ENCODE measurements at places on chromosomes 16 and 17. TPM values are rescaled to one million over a fixed set of nuclear protein-coding genes. Genes with fewer than 3 reads are reported as not detected.

DNA sequence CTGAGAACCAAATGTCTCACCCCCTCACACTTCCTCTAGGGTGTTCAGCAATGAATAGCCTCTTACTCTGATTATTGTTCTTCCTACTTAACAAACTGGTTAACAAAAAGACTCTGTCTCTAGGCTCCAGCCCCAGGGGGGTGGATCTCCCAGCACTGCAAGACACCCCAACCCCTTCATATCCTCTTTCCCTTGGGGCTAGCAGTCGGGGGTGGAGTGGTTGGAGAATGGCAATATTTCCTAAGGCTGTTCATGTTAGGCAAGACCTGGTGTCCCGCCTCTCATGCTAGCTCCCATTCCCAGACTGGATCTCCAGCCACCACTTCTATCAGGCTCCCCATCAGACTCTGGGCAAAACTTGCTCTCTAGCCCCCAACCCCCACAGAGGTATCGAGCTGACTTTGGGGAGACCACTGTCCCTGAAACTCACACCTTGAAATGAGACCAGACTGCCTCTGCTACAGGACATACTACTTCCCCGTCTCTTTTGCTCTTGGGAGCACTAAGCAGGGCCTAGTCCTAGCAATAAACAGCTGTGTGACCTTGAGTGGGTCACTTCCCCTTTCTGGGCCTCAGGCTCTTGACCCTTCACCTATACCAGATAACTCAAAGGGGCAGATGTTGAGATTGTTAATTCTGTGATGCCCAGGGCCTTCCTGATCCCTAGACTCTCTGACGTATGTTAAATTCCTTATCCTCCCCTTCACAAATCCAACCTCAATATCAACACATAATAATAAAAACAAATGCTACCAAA is 2.4 kb downstream of the SLC25A35 start:
- H3K4me1 ChIP-seq: peaks cover 11% of the 10 kb centered on the region
- H3K36me3 ChIP-seq: no peaks in the 10 kb centered on the region
- no peak for DNase-seq
- H3K27me3 ChIP-seq: no peaks in the 10 kb centered on the region
- H3K4me3 ChIP-seq: no peak overlapping the region

DNA sequence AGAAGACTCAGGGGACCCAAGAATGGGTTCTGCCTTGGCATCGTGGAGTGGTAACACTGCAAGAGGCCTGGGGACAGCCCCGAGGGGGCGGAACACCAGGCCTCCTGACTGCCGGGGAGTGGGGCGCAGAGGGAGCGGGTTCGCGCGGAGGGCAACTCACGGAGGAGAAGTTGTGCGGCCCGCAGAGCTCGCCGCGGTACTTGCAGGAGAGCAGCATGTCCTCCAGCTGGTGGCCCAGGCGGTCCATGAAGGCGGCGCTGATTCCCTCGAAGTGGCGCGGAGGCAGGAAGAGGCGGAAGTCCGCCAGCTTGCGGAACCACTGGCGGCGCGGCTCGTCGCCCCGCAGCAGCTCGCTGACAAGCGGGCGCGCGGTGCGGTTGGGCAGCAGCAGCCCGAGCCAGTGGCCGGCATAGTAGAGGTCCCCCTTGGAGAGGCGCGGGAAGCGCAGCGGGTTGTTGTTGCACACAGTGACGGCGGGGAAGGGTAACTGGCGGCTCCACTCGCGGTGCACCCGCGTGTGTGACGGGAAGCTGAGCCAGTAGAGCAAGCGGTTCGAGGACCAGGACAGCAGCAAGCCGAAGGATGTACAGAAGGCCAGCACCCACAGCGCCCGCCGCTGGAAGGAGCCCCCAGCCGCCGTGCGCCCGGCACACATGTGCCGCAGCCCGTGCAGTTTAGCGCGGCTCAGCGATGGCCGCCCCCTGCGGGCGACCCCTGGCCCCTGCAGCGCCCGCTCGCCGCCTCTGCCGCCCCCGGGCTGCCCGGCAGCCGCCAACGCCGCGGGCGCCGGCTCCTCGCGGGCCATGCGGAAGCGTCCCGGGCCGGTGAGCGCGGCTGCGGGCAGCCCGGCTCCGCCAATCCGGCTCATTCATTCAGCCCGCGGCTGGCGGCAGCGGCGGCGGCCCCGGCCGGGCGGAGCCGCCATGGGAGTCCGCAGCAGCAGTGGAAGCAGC is 1.6 kb downstream of the ASIC2 start:
- no peak for DNase-seq
- no peaks in the 10 kb centered on the region for H3K27me3 ChIP-seq
- no peaks in the 10 kb centered on the region for H3K36me3 ChIP-seq

DNA sequence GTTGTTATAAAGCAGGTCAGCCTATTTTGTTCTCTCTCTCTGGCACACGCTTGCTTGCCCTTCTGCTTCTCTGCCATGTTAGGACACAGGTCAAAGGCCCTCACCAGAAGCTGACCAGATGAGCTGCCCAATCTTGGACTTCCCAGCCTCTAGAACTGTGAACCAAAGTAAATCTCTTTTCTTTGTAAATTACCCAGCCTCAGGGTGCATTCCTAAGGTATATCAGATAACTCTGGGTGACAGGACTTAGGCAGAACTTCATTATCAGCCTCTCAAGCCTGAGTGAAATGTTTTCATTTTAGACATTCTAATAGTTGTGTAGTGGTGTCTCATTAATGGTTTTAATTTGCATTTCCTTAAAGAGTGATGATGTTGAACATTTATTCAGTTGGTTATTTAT is 124.3 kb downstream of the CDRT15L2 start:
- no peak overlapping the region for H3K4me3 ChIP-seq
- H3K27me3 ChIP-seq: no peaks in the 10 kb centered on the region
- H3K36me3 ChIP-seq: no peaks in the 10 kb centered on the region
- DNase-seq: no peak
- H3K27ac ChIP-seq: no peak overlapping the region
- no peaks in the 10 kb centered on the region for H3K4me1 ChIP-seq

- H3K27ac ChIP-seq: peak within 1 kb of the TSS; percentile 59
- no peaks in the 10 kb centered on the region for H3K36me3 ChIP-seq
- H3K27me3 ChIP-seq: no peaks in the 10 kb centered on the region
- H3K4me3 ChIP-seq: peak within 1 kb of the TSS; percentile 34
Measured at GRCh38 chr16:1533443-1533951, at the start of gene TMEM204. TSS of gene TMEM204 (plus strand) at chr16:1533666. CDS start at chr16:1534276, 610 bp downstream.

DNA sequence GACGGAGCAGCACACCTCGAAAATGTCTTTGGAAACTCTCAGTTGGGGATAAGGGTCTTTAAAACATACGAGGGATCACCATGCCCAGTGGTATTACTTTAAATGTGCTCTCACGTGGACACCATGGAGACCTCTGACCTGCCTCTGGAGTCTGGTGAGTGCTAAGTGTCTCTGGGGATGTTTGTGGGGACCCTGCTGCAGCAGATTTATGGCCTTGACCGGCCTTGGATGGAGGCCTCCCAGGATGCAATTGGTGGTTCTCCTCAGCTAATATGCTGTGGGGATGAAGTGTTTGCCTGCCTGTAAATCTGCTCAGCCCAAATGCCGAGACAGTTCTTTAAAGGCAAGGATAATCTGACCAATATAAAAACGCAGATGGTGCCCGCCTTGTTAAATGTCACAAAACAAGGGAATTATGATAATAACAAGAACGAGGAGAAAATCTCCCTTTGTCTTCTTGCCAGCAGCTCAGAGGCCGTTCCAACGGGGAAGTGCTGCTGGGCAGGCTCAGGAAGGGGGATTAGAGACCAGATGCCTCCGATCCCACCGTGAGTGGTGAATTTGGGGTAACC is 154.4 kb downstream of the ABCC12 start:
- DNase-seq: no peak
- no peak overlapping the region for H3K27ac ChIP-seq
- H3K27me3 ChIP-seq: no peaks in the 10 kb centered on the region
- H3K36me3 ChIP-seq: no peaks in the 10 kb centered on the region
- no peaks in the 10 kb centered on the region for H3K4me1 ChIP-seq
- no peak overlapping the region for H3K4me3 ChIP-seq

DNA sequence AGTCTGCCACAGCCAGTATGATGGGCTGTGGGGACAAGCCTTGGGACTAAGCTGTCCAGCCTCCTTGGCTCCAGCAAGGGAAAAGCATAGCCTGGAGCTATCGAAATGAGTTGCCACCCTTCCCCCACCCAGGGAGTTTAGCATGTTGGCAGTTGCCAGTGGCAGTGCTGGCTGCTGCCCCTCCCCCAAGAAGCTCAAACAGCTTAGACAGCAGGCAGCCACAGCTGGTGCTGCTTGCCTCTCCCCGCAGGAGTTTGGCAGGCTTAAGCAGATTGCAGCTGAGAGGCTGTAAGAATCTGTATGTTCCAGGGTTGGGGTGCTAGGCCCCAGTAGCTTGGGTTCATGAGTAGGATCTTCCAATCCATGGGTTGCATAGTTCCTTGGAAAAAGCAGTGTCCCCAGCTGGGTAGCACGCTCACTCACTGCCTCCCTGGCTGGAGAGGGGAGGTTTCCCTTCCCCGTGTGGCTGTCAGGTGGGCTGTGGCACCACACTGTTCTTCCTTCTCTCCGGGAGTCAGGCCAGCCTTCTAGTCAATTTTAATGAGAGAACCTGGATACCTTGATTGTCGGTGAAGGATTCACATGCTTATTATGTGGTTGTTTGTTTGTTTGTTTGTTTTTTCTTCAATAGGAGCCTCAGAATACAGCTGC is 506.1 kb downstream of the CDH11 start:
- no peak overlapping the region for H3K27ac ChIP-seq
- no peak overlapping the region for H3K4me3 ChIP-seq
- no peak for DNase-seq

GRCh38 chr16:49015225-49015592 is 266.4 kb downstream of the CBLN1 start:
- DNase-seq: no peak
- H3K4me3 ChIP-seq: no peak overlapping the region
- no peaks in the 10 kb centered on the region for H3K27me3 ChIP-seq
- H3K27ac ChIP-seq: no peak overlapping the region

DNA sequence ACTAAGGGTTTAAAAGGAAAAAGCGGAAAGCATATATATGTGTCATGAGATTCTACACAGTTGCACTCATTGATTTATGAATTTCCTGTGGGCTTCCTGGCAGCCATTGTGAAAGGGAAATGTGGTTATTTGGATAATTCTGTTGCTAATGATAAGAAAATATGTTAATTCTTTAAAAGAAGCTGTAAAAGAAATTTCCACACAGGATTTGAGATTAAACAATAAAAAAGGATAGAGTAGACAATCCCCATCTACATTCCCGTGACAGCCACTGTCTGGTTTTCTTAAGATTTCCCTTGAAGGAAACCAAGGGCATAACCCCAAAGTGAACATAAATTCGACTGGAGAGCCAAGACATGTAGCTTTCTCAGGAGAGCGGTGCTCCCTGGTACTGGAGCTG is 397.5 kb downstream of the CPPED1 start:
- no peak for DNase-seq
- H3K4me1 ChIP-seq: no peaks in the 10 kb centered on the region
- no peak overlapping the region for H3K27ac ChIP-seq
- H3K4me3 ChIP-seq: no peak overlapping the region
- no peaks in the 10 kb centered on the region for H3K36me3 ChIP-seq

- H3K36me3 ChIP-seq: no peaks in the 10 kb centered on the region
- H3K27ac ChIP-seq: peak overlapping the region; percentile 55
- H3K27me3 ChIP-seq: no peaks in the 10 kb centered on the region
- peaks cover 20% of the 10 kb centered on the region for H3K4me1 ChIP-seq
- H3K4me3 ChIP-seq: no peak overlapping the region
- DNase-seq: no peak
Measured at GRCh38 chr16:90020260-90020837, 1.1 kb upstream of the DBNDD1 start.

DNA sequence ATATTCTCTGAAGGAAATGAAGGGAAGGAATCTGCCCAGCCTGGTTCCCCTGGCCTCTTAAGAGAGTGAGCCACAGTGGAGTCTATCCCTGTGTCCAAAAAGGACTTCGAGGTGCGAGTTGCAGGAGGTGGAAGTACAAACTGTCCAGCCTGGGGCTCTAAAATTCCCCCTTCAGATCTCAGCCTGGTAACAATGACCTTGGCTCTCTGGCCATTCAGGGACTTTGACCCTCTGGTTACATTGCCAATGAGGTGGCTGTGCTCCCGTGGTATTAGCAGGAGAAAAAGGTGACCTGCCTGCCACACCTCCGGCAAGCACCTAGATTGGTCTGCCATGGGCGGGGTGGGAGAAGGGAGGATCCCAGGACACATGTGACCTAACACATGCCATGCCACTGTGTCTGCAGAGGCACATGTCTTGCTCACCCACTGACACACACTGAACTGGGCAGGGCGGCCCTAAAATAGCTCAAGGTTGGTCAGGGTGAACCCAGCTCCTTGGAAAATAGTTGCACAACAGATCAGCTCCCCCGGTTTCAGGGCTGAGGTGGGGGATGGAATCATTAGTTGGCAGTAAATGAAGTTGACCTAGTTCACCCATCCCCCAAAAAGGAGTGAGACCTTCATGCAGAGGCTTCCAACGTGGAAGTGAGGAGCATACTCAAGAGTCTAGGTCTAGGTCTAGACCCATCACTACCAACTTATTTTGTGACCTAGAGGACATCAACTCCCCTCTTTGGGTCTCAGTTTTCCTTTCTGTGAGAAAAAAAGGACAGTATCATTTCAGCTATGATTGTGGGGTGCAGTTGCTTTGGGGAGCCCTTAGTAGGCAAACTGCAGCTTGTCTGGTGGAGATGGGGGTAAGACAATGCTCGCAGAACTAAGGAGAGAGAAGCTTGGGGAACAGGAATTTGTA is 2.2 kb downstream of the NR1D1 start:
- H3K36me3 ChIP-seq: no peaks in the 10 kb centered on the region
- DNase-seq: peak; percentile 88
- H3K27ac ChIP-seq: peak overlapping the region; percentile 94

Gene NKD1
- 5.2 TPM for total RNA-seq

Gene HBQ1
- not detected for total RNA-seq
